ENCODE measurements at places on chromosomes 5 and 9.

GRCh38 chr5:104538734-104539133, 976.1 kb upstream of the NUDT12 start:
- DNase-seq: no peak

DNA sequence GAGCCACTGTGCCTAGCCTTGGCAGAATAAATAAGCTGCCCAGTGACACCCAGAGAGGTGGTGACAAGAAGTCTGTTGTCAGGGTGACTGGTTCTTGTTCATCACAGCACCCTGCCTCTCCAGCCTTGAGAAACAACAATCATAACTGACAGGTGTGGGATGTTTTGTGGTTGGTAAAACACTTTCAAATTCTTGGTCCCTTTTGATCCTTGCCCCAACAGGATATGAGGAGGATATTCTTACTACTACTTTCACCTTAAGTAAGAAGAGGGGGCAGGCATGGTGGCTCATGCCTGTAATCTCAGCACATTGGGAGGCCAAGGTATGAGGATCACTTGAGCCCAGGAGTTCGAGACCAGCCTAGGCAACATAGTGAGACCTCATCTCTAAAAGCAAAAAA, 14.2 kb upstream of the FRRS1L start:
- no peak for DNase-seq

DNA sequence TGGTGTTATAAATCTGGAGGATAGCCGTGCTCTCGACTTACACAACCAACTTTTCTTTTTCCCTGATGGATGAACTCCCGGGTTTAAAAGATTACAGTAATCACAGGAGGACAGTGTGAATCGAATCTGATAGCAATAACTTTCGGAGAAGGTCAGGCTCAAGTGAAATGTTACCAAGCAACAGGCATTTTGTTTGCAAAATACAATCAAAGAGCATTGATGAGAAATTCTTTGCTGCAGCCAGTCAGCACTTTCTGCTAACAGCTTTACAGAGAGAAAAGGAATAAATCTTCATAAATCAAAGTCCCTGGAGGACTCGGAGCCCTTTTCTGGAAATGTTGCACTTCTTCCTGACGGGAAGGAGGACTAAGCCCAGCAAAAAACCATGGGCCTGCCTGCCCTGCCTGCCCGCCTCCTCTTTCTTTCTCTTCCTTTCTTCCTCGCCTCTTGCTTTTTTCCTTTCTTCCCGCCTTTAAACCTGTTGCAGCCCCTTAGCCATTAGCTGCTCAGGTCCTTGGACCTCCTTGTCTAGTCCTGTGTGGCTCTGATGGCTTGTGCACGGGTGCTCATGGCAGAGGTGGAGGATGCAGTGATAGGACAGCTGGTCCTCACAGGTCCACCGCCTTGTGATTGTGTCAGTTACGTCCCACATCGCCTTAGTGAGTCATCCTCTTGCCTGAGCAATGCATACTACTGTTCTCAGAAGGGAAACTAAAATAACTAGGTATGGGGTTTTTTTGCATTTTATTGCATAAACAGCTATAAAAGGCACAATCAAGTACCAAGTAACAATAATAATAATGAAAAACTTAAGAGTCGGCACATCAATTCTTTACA, 6.2 kb downstream of the DMRT3 start:
- DNase-seq: peak; percentile 36

GRCh38 chr5:165076686-165077085, 1571.3 kb downstream of the MAT2B start:
- DNase-seq: peak; percentile 56

DNA sequence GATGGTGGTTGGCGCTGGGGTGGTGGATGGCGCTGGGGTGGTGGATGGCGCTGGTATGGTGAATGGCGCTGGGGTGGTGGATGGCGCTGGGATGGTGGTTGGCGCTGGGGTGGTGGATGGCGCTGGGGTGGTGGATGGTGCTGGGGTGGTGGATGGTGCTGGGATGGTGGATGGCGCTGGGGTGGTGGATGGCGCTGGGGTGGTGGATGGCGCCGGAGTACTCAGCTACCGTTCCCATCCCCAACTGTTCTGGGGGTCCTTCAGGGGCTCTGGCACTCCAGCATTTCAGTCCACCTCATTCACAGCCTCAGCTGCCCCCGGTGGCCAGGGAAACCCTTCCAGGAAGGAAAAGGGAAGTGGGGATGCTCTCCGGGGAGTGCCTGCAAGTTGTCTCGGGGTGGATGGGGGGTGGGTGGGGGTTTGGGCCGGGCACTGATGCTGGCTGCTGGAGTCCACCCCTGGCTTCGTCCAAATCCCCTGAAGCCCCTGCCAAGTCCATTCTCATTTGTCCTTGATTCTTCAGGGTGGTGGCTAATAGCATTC, 147.3 kb upstream of the COL5A1 start:
- DNase-seq: no peak

DNA sequence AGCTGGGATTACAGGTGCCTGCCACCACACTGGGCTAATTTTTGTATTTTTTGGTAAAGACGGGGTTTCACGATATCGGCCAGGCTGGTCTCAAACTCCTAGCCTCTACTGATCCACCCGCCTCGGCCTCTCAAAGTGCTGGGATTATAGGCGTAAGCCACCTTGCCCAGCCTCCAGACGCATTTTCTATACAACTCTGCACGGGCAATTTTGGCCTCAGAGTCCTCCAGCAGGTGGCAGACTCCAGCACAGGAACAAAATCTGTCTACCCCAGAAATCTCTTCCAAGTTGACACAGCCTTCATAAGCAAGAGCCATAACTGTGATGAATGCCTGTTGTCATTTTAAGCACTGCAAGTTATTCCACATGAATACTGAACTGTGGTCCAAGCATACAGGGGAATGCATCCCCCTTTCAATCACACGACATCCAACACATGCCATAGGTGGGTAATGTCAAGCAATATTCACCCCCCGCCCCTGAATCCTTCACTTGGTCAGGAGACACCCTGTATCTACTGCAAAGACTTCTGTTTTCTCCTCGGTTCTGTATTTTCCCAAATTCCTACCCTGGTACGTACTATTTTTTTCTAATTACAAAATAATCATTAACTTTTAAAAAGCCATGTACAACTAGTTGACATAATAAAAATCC, 50.8 kb downstream of the ALDH7A1 start:
- peak; percentile 52 for DNase-seq

DNA sequence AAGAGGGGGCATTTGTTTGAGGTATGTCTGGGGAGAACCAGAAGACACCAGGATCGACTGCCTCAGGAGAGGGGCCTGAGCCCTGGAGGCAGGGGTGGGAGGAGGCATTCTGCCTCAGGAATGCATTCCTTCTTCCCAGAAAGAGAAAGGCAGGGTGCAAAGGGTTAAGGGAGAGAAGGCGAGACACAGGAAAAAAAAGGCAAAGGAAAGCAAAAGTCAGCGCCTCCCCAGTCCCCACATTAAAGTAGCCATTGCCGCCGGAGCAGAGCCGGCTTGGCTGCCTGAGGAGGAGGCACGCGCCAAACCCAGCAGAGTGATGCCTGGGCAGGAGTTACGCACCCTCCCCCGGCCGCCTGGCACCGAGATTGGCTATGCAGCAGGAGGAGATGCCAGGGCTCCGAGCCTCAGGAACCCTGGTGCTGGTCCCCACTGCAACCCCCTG, 123.8 kb upstream of the PHYKPL start:
- no peak for DNase-seq
